ENCODE measurements at places on chromosomes 7 and 10.

DNA sequence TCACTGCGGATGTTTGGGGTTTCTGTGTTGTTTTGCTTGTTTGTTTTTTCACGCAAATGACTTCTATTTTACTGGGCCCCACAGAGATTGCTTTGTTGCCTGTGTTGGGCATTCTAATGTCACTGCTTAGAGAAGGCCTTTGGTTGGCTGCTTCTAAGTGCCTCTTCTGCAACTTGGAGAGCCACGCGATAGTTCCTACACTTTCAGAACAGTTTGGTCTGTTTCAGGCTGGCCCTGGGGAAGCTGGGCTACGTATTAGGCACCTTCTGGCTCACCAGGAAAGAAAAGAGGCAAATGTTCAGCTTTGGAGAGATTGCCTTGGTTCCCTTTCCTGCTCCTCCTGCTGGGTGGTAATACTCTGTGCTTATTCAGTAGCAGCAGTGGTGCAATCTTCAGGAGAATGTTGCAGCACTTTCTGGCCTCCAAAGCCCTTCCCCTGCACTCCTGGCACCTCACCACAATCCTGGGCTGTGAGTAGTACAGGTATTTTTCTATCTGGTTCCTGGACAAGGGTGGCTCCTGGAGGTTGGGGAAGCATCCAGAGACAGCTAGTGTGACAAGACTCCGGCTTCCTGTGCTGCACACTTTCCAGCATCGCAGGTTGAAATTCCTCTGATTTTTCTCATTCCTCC lies 1.2 kb downstream of the ANTXRL start:
- no peak for DNase-seq

- DNase-seq: no peak
Observed at GRCh38 chr7:17244786-17245185, 53.7 kb upstream of the AHR start.

GRCh38 chr10:102117391-102118159 lies 2.6 kb downstream of the LDB1 start:
- no peak for DNase-seq

DNA sequence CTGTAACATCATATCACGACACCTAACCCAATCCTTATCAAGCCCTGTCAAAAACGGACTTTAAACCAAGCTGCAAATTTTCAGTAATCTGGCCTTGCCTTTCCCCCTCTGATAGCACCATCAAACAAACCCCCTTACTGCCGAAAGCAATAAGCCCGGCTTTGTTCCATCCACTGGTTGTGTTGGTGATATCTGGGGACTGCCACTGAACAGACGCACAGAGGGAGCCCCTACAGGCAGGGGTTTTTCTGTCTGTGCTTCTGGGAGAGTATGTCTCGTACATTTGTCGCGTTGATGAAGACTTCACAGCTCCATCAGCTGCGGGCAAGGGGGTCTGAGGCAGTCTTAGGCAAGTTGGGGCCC lies 550 bp upstream of the PLAU start:
- peak; percentile 47 for DNase-seq

DNA sequence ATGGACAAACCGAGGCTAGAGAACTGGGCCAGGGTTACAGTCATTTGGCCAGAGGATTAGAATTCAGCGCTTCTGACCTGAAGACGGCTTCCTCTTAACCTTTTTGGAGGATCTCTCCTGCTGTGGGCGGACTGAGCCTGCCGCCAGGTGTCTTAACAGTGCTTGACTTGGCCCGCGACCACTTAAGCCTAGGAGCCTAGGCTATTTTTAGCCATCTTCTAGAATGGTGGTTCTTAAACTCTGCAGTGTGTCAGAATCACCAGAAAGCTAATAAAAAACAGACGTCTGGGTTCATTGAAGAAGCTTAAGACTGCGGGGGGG lies 722 bp downstream of the MDH2 start:
- peak; percentile 73 for DNase-seq

GRCh38 chr7:121480566-121481335 lies 84.6 kb upstream of the FAM3C start:
- no peak for DNase-seq

DNA sequence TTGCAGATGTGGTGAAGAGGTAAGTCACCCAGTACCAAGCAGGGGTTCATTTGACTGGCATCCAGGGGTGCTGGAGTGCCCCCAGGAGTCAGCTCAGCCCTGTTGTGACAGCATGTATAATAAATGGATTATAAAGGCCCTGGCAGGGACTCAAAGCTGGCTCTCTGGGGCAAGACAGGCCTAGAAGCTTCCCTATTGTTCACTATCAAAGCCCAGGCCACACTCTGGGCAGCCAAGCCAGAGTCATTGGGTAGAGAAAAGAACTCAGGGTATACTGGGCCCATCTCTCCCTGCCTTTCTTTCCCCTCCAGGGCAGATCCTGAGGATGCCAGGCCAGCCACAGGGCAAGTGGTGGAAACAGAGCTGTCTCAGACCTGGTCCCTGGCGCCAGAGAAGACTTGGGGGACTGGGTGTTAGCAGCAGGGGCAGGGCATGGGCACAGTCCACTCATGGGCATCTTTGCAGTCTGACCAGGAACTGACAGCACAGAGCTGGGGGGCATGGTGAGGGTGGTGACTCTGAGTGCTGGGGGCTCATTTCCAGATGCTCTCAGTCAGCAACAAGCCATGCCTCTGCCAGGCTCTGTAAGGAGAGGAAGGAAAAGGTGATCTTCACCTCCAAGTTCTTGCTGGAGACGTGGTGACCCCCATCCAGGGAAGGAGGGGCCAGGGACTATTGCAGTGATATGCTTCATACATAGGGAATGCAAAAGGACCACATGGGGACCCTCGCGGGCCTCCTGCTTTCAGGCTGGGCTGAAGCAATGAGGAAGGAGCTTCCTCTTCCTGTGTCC lies 11.7 kb downstream of the RBP3 start:
- DNase-seq: no peak

- no peak for DNase-seq
Observed at GRCh38 chr7:123627851-123628250, 26.2 kb downstream of the ASB15 start.

GRCh38 chr10:120436439-120437112 lies 20.5 kb upstream of the PLPP4 start:
- DNase-seq: no peak

GRCh38 chr10:124239134-124239533 lies 145.7 kb upstream of the CHST15 start:
- no peak for DNase-seq

DNA sequence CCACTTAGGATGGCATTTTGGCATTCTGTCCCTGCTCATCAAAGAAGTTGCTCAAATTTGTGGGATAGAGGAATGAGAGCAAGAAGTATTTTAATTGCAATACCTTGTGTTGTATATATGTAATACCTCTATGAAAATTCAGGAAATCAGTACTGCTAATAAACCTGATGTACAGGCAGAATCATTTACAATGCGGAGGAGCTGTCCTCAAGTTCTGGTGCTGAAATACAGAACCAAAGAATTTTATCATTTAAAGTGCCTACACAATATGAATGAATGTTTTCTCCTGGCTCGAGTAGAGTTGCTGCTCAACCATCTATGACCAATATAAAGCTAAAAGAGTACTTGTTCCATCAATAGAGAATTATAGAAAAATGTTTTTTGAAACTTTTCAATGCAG lies 305.8 kb downstream of the PLXNA4 start:
- DNase-seq: peak; percentile 31

- DNase-seq: peak; percentile 64
Observed at GRCh38 chr7:8387551-8388256, 45.7 kb upstream of the NXPH1 start.

DNA sequence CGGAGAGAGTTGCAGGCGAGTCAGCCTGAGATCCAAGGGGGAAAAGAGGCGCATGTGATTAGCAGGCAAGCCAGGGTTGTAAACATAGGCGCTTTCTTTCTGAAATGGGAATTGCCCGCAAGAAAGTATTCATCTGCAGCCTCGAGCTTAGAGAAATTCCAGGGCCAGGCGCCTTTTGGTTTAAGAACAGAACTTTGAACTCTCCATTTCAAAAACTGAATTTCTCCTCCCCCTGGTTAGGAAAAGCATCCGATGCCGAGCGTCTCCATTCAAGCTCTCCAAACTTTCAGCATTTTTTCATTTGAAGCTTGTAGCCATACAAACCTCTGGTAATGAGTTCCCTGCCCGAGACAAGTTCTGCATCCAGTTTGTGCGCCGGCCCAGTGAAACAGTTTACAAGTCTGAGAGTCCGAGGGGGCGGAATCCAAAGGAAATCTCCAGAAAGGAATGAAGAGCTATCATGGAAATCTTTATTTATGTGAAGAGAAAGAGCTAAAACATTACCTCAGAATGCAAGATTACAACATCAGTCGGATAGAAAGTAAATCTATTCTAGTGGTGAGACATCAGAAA lies 69.9 kb downstream of the FAM204A start:
- DNase-seq: no peak

DNA sequence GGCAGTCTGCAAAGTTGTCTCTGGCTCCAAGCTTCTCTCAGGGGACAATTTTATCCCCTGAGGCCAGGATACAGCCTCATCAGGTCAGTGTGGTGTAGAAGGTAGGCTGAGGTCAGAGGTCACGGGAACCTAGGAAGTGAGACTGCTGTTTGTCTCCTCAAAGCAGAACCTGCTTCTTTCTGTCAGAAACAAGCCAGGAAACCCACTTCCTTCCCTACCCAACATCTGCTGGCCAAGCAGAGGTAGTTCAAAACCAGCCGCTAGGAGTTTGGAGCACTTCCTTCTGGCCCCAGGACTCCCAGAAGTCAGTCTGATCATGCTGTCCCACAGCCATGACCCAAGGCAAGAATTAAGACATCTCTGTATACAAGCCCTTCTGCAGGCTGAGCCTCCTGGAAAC lies 12.2 kb downstream of the CLRN3 start:
- DNase-seq: no peak

GRCh38 chr7:128037880-128038619 lies 6.8 kb upstream of the LRRC4 start:
- no peak for DNase-seq

DNA sequence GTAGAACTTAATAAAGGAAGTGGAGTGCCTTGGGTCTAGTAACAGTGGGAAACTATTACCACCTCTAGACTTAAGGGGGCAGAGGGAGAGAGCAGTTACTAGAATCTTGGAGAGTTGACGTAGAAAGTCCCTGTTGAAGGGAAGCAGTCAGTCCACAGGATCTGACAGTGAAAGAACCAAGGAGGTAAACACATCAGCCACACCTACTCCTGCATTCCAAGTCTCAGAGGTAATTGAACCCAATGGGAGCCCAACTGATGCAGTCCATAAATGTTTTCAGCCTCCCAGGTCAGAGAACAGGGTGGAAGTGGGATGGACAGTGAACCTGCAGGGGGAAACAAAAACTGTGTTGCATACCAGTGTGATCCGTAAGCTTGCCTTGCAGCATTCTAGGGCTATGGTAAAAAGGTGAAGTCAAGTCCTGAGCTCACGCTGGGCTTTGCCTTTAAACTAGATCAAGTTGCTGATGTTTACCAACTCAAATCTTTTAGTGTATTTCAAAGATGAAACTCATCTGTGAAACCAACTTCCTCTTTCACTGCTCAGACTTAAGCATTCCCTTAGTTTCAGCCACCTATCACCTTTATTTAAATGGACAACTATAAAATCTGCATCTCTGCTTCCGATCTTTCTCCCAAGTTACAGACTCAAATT lies 57.2 kb downstream of the SLC16A12 start:
- DNase-seq: no peak

- no peak for DNase-seq
Observed at GRCh38 chr7:152351168-152351567, 84.6 kb downstream of the KMT2C start.

DNA sequence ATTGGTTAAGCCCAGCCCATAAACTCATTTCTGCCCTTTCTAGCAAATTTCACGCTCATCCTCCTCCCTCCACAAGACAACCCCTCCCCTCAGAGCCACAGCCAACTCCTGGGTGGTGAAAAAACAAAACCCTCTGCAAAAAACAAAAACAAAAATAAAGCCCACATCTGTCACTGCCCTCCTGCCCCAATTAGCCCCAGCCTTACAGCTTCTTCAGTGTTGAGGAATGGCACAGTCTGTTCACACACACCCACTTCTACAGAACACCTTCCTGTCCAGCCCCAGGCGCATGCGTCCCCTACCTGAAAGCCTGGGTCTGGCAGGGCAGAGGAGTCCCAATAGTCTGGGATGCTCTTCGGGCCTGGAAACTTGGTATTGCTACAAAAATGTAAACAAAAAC lies 34.4 kb downstream of the PARP12 start:
- DNase-seq: no peak

GRCh38 chr7:107467972-107468371 lies 1.9 kb upstream of the GPR22 start:
- DNase-seq: no peak

- peak; percentile 88 for DNase-seq
Observed at GRCh38 chr10:78047314-78047891, 13.7 kb downstream of the RPS24 start.

- no peak for DNase-seq
Observed at GRCh38 chr7:2947058-2947780, 96.4 kb downstream of the CARD11 start.

DNA sequence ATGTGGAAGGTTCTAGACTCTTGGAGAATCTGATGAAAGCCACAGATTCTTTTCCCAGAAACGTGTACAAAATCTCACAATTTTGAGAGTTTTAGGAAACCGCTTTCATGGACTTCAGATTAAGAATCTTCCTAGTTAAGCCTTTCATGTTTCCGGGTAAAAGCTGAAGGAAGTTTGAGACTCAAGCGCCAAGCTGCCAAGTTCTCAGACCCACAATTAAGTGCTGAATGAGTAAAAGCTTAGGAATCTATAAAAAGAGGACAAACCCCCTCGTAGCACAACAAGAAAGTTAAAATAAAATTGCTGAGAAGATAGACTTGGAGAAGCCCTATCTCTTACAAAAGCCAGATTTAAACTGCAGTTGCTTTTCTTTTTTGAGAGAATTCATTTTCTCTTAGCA lies 99.6 kb downstream of the ST8SIA6 start:
- DNase-seq: no peak

DNA sequence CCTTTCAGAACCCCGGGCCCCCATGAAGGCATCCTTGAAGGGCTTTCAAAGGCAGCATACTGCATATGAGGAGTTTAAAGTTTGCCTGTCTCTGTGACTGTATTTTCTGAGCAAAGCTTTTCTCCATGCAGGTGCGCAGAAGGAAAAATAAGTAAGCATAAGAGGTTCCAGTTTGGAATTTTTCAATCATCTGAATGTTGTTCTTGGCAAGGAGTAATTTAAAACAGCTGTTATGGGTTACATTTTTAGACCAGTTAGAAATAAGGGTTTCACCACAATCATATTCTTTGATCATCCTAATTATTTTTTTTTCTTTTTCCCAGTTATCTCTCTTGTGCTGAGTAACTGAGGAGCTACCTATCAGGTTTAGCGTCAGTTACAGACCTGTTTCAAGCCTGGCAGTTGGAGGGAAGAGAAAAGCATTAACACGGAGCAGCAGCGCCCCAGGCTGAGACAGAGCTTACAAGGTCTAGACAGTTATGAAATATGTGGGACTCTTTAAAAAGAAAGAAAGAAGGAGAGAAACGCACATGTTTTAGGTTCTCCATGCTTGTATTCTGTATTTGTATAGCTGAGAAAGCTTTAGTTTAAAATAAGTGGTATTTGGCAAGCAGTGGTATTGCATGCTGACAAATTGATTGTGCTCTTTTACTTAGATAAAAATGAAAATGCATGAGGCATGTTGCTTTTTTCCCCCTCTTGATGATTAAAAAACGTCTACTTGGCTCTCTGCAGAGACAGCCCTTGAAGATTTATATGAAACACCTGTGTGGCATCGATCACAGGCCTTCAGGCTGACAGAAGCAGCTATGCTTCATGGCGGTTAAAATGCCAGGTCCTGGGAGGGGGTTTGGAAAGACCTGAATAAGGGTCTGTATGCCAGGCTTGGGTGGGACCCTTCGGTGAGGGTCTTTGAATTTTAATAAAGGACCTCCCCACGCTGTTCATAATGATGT lies 157.6 kb downstream of the GRK5 start:
- DNase-seq: no peak

- peak; percentile 81 for DNase-seq
Observed at GRCh38 chr10:70348228-70348850, 34.1 kb downstream of the LRRC20 start.

GRCh38 chr7:35754741-35755140 lies 46.1 kb upstream of the SEPTIN7 start:
- no peak for DNase-seq

Data from K562 (cell line).